ENCODE measurements at places on chromosomes 3 and 15.

GRCh38 chr3:129556358-129556695, 13.4 kb downstream of the H1-8 start:
- no peak for DNase-seq

DNA sequence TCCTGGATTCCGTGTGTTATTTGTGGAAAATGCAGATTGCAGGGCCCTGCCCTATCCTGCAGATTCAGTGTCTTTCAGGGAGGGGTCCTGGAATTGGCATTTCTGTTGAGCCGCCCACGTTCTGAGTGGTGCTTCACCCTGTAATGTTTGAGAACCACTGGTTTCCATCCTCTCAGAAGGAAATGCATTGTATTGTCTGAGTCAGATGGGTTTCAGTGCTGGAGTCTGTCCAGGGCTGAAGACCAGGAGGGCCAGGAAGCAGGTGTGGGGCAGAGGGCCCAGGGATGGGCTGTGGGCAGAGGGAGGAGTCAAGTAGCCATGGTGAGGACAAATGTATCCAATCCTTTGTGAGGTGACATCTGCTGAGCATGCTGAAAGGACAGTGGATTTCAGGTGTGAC, 123.8 kb downstream of the SV2B start:
- DNase-seq = no peak

- no peak for DNase-seq
Observed at GRCh38 chr3:44669760-44670159, 21.2 kb downstream of the ZNF35 start.

DNA sequence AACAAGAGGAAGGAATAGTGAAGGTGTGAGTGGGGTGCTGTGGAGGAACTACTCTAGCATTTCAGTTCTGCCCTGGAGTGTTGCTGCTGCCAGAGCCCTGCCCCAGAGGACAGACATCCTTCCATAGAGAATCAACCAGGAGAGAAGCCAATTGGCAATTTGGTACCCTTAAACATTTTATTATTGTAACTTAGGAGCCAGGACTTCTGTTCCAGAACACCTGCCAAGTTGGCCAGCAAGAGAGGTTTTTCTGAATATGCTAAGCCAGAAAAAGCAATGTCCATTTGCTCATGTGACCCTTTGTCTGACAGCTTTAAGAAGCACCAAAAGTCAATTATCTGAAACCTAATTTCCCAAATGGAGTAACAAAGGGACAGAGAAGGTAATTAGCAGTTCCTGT, 264.9 kb downstream of the MEX3B start:
- no peak for DNase-seq

- no peak for DNase-seq
Observed at GRCh38 chr3:14522129-14522691, 17.9 kb downstream of the GRIP2 start.

GRCh38 chr3:159058859-159059258, 257.0 kb downstream of the MFSD1 start:
- DNase-seq = no peak

DNA sequence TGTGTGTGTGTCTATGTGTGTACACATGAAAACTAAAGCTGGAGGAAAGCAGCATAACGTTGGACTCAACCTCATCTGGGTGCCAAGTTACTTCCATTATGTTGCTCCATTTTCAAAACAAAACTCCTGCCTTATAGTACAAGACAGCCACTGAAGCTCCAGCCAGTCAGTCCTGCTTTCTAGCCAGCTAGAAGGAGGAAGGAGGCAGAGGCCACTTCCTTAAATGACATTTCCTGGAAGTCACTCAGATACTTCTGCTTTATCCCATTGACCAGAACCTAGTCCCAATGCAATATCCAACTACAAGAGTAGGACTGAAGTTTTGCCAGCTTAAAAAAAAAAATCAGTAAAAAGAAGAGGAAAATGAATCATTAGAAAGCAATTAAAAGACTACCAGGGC, 31.7 kb downstream of the CADPS start:
- no peak for DNase-seq

DNA sequence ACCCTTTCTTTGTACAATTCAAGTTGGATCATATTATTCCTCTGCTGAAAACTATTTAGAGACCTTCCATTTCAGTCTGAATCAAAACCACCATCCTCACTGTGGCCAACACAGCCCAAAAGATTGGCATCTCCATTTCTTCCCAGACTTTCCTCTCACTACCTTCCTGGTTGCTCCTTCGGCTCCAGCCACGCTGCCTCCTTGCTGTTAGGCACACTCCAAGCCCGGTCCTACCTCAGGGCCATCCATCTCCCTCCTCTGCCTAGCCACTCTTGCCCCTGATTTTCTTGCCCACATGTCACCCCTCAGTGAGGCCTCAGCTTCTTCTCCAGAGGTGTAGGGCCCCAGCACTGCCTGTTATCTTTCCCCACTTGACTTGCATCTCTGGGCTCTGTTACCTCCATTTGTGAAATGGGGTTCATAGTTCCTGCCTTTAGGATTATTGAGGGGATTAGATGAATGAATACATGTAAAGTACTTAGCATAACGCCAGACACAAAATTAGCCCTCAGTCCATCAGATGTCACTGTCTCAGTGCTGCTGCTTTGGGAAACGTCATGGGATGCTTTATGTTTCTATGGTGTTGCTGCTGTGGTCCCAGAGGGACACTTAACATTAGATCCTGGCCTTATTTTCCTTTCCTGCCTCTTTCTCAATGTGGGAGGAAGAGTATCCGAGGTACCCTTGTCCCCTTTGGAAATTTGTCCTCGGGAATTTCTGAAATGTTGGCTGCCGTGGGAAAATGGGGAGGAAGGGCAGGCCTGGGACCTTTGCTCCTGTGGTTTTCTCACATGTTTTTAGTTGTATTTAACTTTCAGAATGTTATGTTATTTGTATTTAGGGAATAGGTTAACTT, 31.3 kb downstream of the SNRK start:
- DNase-seq = no peak

DNA sequence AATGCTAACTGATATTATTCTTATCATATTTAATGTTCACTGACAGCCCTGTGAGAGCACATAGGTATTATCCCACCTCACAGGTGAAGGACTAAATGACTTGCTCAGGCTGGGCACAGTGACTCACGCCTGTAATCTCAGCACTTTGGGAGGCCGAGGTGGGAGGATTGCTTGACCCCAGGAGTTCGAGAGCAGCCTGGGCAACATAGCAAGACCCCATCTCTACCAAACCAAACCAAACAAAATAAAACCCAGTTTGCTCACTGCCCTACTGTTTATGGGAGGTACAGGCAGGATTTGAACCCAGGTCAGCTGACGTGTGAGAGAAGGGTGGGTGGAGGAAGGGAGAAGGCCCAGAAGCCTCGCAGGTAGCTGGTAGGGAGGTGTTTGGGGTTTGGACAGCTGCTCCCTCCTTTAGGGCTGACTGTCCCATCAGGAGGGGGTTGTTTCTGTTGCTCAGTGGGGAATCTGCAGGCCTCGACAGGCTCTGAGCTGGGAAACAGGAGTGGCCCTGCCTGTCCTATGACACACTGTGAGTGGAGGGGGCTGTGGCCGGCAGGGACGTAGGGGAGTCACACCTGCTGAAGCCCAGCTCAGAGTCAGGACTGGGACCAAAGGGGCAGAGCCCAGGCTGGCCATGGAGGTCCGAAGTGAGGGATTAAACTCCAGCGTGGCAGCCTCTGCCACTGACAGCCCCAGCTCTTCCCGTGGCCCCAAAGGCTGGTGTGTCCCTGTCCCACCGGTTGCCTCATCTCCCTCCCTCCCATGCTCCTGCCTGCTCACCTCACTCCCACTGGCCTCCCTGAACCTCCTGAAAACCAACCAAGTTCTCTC, 25.3 kb downstream of the BHLHE40 start:
- DNase-seq = no peak

All from esophagus squamous epithelium (tissue), 5 donors.